ENCODE measurements at places on chromosomes 1 and 21.

DNA sequence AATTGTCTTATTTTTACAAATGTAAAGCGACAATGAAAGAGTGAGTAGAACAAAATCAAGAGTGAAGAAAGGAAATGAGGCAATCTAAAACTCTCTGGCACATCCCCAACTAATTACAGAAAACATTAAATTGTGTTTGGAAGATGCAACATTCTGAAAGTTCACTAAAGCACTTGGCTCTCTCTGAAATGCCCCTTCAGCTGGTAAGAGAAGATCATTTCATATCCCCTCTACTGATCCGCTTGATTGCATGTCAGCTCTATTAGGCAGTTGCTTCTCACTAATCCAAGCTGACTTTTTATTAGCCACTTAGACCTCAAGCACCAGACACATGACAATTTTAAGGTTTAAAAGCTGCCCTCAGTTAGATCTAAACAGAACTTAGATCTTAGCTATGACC, 262.8 kb upstream of the PRMT6 start:
- no peak for DNase-seq

GRCh38 chr1:245822996-245823395, 668.2 kb downstream of the KIF26B start:
- peak; percentile 47 for DNase-seq

DNA sequence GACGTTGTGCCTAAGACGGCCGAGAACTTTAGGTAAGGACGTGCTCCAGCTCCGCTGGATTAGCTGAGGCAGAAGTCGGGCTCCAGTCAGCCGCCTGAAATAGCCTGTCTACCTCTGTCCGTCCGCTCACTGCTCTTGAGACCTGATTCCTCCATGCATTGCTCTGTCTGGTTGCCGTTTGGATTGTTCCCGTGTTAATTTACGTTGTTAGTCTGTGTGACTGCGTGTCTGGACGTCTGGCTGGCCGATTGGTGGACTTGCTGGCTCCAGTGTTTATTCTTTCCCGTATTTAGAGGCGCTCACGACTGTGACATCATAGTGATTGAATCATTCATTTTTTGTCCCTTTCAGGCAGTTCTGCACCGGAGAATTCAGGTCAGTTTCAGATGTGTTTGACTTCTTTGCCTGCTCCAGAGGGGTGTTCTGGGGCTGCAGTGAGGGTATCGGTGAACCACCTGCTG, 684 bp downstream of the PPIH start:
- no peak for DNase-seq

DNA sequence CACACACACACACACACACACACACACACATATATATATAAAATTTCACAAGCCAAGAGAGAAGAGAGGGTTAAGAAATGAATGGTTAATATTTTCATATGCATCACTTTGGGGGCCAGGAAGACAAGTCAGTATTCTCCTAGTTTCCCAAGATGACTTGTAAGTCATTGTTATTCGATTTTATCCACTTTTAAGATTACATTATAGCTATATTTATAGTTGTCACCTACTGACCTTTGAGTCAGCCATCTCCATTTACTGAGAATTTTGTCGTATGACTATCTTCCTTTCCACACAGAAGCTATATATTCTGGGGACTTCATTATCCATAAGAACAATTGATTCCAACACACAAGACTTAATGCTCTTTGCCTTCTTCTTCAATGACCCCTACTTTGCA, 8.9 kb downstream of the LYST start:
- no peak for DNase-seq

DNA sequence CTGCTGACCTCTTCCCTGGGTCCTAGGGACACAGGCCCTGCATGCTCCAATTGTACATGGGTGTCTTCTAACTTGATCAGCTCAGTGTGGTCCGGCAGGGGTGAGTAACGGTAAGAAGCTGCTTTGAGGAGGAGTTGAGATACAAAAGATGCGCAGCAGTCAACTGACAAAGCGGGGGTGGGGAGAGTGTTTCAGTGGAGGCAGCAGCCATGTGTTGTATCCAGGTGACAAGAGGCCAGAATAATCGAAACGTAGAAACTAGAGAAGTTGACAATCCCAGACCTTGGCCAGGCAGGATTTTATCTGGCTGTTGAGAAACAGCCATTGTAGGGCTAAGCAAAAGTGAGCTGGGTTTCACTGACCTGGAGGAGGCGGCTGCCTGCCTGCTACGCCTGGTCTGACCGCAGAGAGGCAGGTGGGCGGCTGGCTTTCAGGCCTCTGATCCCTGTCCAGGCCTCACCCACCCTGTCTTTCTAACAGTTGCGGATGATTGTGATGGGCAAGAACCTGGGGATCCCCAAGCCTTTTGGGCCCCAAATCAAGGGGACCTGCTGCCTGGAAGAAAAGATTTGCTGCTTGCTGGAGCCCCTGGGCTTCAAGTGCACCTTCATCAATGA, 28.8 kb downstream of the PADI6 start:
- DNase-seq = no peak
